Right cardiac atrium (tissue), 5 donors: ENCODE measurements at places on chromosomes 2 and 18. TPM values are rescaled to one million over a fixed set of nuclear protein-coding genes. Genes with fewer than 3 reads are reported as not detected.

LRP2 gene
- polyA plus RNA-seq, result 0.16 TPM

- DNase-seq, result no peak
Observed at GRCh38 chr2:170850251-170850650, 33.6 kb downstream of the GAD1 start.

DNA sequence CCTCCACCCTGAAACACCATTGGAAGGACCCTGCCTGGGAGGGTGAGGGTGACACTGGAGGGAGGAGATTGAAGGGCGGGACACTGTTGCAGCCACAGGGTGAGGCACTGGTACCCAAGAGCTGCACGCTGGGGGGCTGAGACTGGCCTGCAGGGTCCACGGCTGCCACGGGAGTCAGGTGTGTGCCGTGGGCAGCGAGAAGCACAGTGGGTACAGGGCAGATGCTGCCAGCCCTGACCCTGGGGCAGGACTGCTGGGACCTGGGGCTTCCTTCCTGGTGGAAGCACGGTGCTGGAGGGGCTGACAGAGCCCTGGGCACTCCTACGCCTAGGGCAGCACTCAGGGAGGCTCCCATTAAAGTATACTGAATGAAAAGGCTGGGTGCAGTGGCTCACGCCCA, 16.6 kb downstream of the CYS1 start:
- DNase-seq, result no peak

CERS6 gene
- polyA plus RNA-seq, result 25.6 TPM

- DNase-seq, result no peak
Observed at GRCh38 chr18:49020621-49021021, 69.9 kb upstream of the SMAD7 start.

GRCh38 chr18:13725566-13726231, 659 bp downstream of the FAM210A start:
- DNase-seq, result no peak

ACADL gene
- polyA plus RNA-seq, result 2.8 TPM

- no peak for DNase-seq
Observed at GRCh38 chr2:12722447-12723316, 5.9 kb downstream of the TRIB2 start.

DNA sequence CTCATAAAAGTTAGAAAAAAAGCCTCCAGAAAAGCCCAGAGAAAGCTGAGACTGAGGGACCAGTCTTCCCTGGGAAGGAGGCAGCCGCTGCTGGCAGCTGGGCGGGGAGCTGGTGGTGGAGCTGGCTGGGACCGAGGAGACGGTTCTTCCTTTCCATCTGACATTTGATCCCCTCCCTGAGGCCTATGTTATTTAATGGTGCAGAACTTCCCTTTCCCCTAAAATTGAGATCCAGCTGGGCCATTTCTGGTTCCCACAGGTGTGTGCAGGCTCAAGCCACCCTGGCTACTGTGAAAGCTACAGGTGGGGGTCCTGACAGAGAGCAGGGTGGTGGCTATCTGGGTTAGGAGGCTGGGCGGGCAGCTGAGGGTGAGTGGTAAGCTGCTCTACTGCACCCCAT, 81.5 kb upstream of the FZD7 start:
- DNase-seq, result no peak

DNA sequence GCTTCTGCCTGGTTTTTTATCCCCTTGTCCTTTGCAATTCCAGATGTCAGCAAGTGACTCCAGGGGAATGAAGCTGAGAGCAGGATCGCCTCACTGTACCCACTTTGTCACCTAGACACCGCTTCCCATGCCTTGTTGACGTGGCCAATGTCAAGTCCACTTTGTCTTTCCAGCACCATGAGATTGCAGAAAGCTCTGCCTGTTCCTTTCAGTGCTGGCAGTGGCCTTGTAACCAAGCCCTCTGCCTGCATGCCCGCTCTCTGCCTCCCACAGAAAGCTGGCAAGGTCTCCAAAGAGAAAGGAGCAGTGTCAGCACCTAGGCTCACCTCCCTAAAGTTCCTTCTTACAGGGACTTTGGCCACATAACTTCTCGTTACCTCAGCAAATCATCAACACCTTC, 282.2 kb upstream of the ST6GAL2 start:
- no peak for DNase-seq

GRCh38 chr2:131425231-131425941, 50.5 kb upstream of the TUBA3D start:
- peak; percentile 36 for DNase-seq
